HFFc6 (cell line): ENCODE measurements at places on chromosomes 1 and 21. TPM values are rescaled to one million over a fixed set of nuclear protein-coding genes. Genes with fewer than 3 reads are reported as not detected.

SPATA17 gene
- 0.09 TPM in 1 of 3 replicates, not detected in the others for total RNA-seq

SLC9C2 gene
- not detected in 3 replicates for total RNA-seq

OR10Z1 gene
- total RNA-seq: not detected in 3 replicates

SSX2IP gene
- 80.1 and 123 TPM in 2 replicates for total RNA-seq

PEF1 gene
- 67.4 to 70.3 TPM (median 70.0 TPM) in 3 replicates for total RNA-seq

VWA5B1 gene
- total RNA-seq: not detected in 3 replicates

CELA3B gene
- total RNA-seq: not detected in 3 replicates

CFAP141 gene
- total RNA-seq: not detected in 3 replicates

NHLH1 gene
- total RNA-seq: 0.10 to 0.17 TPM in 2 of 3 replicates, not detected in the other

PADI1 gene
- 0.12 to 0.95 TPM (median 0.69 TPM) in 3 replicates for total RNA-seq

KIAA1614 gene
- 2.1 to 4.0 TPM (median 2.8 TPM) in 3 replicates for total RNA-seq

OR10J4 gene
- total RNA-seq: not detected in 3 replicates

- DNase-seq: peak; percentile 15
Observed at GRCh38 chr1:208303743-208304712, 59.8 kb upstream of the PLXNA2 start.

DNA sequence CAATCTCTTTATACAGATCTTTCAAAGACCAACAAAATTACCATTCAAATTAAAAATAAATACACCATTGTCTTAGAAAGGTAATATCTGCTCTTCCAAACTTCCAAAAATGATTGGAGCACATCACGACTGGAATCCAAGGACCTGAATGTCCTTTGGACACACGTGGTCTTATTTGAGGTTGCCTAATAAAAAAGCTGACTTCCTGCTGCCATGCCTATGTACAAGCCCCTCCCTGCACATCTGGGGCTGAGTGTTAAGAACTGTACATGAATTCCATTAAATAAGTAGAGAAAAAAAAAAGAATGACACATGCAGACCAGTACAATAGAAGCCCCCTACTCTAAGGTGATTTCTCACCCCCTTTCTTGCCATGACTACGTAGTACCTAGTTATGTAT is 73.6 kb downstream of the SUSD4 start:
- DNase-seq: no peak

DNA sequence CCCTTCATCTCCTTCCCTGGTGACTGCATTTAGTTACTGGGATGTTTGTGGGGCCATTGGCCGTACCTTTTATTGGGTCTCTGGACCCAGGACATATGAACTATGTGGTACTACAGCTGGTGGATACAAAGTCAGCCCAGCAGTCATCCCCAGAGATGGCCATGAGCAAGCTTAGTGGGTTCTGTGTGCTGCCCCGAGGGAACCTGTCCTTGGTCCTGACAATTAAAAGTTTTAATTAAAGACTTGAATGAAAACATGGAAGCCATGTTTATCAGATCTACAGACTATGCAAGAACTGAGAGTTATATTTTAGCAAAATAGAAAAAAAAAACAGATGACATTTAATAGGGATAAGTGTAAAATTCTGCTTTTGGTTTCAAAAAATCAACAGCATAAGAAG is 2.8 kb upstream of the NES start:
- DNase-seq: no peak

GRCh38 chr1:216523449-216524190 is 100.4 kb upstream of the USH2A start:
- DNase-seq: peak; percentile 52

- DNase-seq: no peak
Observed at GRCh38 chr1:25103164-25103795, 129.0 kb downstream of the SYF2 start.

GRCh38 chr1:212951947-212952640 is 1.8 kb downstream of the VASH2 start:
- no peak for DNase-seq

DNA sequence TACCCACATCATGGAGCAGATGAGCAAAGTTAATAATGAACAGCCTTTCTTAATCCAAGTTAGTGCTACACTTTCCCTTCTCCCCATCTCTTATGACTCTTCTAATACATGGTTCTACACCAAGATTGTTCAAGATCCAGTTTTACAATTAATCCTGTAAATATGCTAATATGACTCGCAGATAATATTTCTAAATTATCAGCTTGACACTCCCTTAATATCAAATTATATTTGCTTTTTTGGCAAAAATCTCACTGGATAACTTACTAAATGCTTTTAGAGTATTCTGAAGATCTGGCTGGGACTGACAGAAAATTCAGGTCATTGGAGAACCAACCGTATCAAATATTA is 24.4 kb upstream of the CR1L start:
- no peak for DNase-seq

DNA sequence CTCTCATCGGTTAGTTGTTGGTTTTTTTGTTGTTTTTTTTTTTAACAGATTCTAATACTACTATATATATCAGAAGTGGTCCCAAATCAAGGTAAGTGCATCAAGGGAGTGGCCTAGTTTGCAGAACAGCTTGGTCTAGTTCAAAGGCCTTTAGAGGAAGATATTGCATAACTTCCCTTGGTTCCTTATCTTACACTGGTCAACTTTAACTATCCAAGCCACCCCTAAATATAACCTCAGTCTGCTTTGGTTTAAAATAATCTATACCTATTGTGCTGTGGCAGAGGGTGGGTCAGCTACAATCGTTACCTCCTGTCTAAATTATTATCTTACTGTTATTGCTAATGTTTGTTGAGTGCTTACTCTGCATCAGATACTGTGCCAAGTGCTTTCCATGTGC is 6.9 kb downstream of the S100A12 start:
- no peak for DNase-seq

- DNase-seq: no peak
Observed at GRCh38 chr1:3641816-3642215, 8.1 kb downstream of the WRAP73 start.

DNA sequence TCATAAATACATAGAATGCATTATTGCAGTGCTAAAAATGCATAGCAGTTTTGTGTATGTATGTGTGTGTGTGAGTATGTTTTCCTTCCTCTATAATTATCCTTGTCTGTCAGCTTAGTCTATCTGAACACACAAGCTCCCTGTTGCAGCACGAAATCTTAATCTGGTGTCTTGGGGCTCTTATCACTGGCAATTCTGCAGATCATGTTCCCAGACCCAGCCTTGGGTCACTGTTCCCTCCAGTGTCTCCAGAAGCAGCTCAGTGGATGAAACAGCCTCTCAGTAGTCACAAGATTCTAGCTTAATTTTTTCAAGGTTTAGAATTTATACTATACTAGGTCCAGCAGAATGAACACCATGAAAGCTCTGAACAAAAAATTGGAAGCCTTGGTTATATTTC is 777.9 kb downstream of the MRPL39 start:
- no peak for DNase-seq

DNA sequence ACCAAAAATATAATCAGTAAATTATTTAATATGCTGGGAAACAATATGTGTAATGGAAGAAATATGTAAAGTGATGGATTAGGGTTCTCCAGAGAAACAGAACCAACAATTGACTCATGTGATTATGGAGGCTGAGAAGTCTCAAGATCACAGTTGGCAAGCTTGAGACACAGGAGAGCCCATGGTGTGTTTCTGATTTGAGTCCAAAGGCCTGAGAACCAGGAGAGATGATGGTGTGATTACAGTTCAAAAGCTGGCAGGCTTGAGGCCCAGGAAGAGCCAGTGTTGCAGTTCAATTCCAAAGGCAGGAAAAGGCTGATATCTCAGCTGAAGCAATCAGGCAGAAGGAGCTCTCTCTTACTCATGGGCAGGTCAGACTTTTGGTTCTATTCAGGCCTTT is 138.8 kb upstream of the NBPF11 start:
- no peak for DNase-seq

- no peak for DNase-seq
Observed at GRCh38 chr1:161907265-161907664, 116.4 kb downstream of the OLFML2B start.

DNA sequence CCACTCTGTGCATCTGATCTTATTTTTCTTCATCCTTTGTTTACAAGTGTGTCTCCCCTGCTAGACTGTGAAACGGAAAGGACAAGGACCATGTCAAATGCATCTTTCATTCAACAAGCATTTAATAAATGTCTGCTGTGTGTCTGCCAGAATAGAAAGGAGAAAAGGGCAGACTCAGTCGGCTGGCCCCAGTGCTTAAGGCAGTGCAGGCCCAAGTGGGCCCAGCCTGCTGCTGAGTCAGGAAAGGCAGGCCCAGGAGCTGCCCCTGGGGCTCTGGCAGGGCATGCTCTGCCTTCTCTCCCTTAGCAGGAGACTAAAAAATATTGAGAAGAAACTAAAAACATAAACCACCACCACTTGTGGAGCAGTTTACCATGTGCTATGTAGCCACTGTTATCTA is 38.1 kb downstream of the PLEKHA6 start:
- DNase-seq: peak; percentile 52

DNA sequence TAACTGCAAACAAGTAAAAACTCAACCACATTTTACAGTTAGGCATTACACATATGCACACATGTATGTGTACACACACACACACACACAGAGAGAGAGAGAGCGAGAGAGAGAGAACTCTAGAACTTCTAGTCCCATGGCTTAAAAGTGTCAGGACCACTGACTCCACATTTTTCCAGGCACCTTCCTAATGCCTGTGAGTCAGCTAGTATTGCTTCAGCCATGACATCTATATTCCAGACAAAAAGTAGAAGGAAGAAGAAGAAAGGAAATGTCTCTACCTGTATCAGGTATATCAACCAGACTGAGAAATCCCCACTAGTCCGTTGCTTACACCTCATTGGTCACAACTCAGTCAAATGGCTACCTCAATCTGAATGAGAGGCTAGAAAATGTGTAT is 31.9 kb upstream of the TACSTD2 start:
- no peak for DNase-seq

GRCh38 chr1:21295002-21295401 is 4.7 kb upstream of the ECE1 start:
- DNase-seq: no peak

DNA sequence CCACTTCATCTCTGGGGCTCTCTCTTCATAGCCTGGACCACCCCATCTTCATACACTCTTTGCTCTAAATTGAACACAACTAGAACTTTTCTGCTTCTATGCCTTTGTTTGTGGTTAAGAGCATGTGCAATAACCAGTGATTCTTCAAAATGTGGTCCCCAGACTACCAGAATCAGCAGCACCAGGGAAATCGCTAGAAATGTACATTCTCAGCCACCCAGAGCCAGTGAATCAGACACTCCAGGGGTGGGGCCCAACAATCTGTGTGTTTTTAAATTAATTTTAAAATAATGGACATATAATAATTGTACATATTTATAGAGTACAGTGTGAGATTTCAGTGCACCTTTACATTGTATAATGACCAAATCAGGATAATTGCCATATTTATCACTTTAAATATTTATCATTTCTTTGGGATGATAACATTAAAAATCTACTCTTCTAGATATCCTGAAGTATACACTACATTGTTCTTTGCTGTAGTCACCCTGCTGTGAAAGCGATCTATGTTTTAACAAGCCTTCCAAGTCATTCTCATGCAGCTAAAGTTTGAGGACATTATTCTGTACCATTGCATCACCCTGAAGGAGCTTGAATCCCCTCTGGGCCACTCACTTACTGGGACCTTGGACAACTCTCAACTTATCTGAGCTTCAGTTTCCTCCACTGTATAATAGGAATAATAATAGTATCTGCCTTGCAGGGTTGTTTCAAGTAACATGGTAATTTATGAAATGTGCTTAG is 10.8 kb downstream of the GRHL3 start:
- DNase-seq: peak; percentile 59

DNA sequence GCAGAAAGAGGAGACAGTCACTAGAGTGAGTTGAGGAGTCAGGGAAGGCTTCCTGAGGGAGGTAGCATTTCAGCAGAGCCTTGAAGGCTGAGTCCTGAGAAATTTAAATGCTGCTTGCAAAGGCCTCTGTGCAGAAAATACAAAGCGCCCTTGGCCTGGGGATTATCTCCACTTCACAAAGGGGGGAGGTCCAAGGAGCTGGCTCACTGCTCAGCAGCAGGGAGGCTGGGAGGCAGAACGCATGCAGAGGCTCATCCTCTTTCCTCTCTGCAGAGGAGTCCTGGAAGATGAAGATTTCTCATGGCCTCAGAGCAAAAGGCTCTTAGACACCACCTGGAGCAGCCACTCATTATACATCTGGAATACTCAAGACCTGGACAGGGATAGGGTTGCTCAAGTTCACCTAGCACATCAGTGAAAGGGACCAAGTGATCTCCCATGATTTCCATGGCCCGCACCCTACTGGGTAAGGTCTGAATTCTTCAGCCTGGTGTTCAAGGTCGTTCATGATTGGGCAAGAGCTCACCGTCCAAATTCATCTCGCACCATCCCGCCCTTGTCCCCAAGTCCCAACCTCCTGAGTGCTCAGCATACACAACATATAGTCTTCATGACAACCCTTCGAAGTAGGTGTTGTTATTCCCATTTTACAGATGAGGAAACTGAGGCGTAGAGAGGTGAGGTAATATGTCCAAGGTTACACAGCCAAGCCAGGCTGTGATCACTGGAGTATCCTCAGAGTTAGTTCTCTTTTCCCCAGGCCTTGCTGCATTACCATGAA is 9.0 kb downstream of the SLC1A7 start:
- DNase-seq: no peak

GRCh38 chr1:107327446-107327845 is 186.6 kb downstream of the NTNG1 start:
- no peak for DNase-seq

DNA sequence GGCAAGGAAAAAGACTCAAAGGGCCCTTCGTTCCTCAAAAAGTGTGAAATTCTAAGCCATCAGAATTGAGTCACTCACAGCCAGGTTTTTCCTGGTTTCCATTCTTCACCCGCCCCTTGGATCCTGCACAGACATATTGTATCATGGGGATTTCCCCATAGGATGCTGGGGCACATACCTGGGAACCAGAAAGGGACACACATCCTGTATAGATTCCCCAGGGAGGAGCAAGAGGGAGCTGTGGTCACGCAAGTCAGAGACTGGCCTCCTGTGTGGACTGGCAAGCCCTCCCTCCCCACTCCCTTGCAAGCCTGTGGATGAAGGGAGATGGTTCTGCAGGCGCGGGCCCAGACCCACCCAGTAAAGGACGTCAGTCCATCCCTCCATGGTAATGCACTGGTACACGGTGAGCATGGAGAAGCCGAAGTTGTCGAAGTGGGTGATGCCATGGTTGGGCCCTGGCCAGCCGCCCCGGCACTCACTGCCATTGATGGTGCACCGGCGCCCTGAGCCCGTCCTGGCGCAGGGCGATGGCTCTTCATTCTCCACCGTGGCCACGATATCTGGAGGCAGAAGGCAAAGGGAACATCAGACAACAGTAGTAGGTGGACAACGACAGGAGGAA is 23.2 kb downstream of the CACNA1S start:
- DNase-seq: no peak

GRCh38 chr1:14763977-14764376 is 165.5 kb downstream of the KAZN start:
- DNase-seq: no peak

DNA sequence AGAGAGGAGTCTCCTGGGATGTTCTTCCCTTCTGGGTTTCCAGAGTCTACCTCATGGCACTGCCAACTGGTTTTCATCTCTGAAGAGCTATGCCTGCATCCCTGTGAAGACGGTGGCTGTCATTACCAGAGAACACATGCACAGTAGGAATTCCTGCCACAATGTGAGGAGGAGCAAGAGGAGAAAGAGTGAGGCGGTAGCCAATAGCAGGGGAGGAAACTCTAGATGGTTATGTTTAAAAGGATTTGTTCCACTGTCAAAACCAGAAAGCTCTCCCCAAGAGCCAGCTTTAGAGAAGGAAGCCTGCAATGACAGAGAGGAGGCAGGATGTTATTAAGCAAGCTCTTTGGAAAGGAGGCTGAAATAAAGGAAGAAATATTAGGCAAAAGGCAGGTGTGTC is 12.3 kb downstream of the LMX1A start:
- no peak for DNase-seq

- DNase-seq: no peak
Observed at GRCh38 chr1:179425186-179425585, 59.4 kb downstream of the AXDND1 start.

- no peak for DNase-seq
Observed at GRCh38 chr1:25650289-25650576, 33.6 kb downstream of the MAN1C1 start.
